Stimulated activated CD4-positive, alpha-beta T cell treated with anti-CD3 and anti-CD28 coated beads, TNF-alpha, amount 100 ng/mL, for 48 hours (primary cell): ENCODE measurements at places on chromosomes 11 and 22.

DNA sequence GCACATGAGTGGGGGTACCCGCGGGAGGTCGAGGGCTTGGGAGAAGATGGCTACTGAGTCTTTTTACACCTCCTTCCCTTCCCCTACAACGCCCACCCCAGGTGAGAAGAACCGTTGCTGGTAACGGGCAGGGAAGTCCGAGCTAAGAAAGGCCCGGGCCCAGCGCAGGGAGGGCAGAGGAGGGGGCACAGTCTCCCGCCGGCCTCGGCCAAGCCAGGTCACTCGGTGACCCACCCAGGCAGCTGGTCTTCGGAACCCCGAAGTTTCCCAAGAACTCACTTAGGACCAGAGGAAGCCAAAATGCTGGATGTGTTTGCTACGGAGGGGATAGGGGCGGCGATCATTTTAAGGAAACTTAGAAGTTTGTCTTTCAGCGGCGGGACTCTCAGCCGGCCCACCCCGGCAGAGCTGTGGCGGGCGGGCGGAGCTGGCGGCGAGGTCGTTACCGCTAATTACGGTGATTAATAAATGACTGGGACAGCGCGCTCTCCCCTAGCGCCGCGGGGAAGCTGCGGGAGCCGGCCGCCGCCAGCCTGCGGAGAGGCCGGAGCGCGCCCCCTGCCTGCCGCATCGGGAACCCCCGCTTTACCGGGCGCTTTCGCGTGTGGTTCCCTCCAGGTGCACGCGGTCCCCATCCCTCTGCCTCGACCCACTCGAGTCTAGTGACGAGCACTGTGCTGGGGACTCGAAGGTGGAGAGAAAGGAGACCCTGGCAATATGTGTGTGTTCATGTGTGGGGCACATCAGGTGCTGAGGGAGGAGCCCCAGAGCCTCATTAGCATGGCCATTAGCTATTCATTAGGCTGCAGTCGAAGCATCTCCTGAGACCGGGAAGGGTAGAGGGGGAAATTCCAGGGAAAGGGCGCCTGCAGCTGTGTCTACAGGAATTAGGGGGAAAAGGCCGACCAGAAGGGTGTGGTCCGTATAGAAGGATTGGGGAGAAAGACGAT is 945 bp downstream of the ROBO3 start:
- peak; percentile 28 for DNase-seq

DNA sequence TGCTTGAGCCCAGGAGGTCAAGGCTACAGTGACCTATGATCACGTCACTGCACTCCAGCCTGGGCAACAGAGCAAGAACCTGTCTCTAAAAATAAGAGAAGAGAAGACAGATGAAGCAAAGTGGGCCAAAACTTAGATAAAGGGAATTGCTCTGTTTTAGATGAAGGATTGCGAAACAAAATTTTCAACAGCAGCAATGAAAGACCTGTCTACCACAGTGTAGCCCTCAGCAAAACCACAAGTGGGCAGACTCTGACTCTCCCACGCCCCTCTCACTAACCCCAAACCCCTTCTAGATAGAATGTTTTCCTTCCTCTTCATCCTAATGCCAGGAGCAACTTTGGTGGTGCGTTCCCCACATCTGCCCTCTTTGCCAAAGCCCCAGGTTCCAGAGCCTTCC is 105.6 kb upstream of the ALDH3B2 start:
- DNase-seq, result no peak

DNA sequence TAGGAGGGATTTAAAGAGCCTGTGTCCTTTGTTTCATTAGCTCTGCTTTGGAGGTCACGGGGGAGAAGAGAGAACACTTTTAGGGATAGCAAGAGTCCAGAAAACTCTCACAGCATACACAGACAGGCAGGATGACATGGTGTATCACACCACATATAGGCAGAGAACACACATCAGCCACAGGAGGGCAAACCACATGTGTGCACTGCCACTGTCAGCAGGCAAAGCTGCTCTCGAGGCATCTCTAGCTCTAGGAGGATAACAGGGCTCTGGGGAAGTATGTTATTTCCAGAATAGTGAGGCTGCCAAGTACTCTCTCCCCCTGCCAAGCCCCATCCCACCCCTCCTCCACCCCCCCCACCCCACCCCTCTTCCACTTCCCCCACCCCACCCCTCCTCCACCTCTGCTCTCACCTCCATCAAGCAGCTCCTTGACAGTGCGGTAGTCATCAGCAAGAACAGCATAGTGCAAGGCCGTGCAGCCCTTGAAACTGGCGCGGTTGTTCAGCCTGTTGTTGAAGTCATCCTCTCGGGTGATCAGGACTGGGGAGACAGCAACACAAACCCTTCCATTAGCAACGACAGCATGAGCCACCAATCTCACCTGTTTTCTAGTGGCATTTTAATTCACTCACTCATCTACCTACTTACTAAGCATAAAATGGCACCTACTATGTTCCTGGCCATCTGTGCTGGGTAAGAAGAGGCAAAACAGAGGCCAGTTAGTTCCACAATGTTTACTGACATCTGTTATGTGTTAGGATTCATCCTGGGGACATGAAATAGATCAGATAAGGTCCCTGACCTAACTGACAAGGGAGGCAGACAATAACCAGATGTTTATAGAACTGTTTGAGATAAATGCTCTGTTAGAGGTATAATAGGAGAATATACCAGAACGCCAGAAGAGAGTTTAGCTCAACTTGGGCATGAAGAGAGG is 75.6 kb downstream of the CLPB start:
- no peak for DNase-seq

DNA sequence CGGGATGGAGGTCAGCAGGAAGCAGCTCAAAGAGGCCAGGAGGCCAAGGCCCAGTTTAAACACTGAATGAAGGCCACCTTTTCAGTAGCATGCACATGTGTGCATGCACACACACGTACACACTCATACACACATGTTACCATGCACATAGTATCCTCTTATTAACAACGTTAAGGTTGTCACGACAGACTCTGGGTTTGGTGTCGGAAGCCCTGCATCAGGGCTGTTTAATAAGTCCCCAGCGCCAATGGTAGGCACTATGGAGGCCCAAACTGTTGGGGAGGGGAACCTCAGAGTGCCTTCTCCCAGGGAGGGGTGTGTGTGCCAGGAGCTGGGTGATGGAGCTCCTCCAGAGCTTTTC is 39.5 kb upstream of the ADA2 start:
- DNase-seq, result no peak

DNA sequence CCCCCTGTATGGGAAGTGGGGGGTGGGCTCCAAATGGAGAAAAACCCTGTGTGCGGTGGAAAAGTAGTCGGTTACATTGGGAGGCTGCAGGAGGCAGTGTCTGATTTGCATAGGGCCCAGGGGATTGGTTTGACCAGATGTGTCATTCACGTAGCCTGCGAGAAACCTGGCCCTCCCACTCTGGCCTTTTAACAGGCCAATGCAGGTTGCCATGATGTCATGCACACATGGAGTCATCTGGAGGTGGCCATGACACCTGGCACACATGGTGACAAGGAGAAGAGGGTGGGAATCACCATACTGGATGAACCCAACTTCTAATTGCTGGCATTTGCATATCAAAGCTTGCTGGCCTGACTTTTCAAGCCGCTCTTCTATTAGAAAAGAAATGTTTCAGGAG is 50.6 kb downstream of the FAM181B start:
- DNase-seq, result no peak

DNA sequence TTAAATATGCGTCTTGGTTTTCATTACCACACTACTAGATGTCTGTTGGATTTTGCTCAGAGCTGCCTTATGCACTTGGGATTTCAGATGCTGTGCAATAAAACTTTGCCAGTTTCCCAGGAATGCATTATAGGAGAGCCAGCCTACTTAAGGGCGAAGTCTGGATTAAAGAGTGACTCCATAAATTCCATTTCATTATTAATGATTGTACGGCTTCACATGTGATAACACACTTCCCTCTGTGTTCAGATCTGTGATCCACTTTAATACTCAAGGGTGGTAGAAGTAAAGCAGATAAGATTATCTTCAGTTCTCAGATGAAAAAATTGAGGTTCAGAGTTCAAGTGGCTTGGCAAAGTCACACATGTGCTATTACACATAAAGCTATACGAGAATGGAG is 110.2 kb downstream of the C11orf91 start:
- DNase-seq, result no peak

GRCh38 chr11:127818625-127819024 is 768.7 kb downstream of the ETS1 start:
- no peak for DNase-seq

- DNase-seq, result no peak
These were observed 2.4 kb downstream of the FADS1 start for GRCh38 chr11:61814247-61814957.

GRCh38 chr11:116976941-116977570 is 121.2 kb downstream of the SIK3 start:
- no peak for DNase-seq

- DNase-seq, result peak; percentile 70
These were observed at the start of gene PDE3B for GRCh38 chr11:14643697-14644225. Gene PDE3B (plus strand): TSS chr11:14643804. CDS start chr11:14644076, 272 bp downstream.

DNA sequence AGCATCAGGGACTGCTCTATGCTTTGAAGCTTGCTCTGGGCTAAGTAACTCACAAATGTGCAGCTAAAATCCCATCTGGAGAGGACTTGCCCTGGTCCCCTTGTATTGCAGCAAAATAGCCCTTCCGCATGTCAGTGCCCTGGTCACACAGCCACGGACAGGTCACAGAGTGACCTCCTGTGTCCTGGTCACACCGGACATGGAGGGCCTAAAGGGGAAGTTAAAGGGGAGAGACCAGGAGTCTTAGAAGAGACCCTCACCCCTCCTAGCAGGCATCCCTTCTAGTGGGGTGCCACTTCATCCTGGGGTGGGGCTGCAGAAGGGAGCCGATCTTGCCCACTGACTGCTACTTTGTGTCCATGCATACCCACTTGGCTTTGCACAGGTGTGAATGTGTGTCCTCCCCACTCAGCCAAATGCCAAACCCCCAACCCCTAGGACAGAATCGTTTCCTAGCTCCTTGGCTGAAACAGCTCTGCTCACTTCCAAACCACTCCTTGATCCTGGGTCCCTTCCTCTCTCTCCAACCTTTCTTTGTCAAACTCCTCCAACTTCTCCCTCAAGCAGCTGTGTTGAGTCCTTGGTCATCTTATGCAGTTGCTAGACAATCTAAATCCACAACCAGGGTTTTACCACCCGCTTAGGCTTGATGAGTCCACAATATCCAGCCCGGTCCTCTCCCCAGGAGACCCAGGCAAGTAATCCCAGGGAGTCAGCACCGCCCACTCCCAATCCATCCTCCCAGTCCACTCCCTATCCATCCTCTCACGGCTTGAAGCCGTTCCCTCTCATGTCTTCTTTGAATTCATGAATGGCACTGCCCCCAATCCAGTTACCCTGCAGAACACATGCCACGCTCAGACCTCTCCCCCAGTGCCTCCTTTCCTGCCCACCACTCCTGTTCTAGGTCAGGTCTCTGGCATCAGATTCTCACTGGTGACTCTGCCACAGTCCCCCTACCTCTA is 3.3 kb upstream of the FXYD6 start:
- no peak for DNase-seq

DNA sequence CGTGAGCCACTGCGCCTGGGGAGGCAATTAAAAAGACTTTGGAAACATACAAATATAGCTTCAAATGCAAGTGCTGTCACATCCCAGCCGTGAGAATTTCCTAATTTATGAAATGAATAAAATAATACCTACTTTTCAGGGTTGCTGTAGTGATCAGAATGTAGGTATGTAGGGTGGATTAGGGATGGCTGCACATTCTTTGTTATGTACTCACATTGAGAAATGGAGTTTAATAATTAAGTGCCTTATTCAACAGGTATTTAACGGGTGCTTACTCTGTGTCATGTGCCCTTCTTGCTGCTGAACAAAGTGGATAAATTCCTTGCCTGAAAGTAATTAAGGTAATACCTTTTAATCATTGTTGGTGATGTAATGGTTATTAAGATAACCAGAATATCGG is 37.0 kb downstream of the MMP7 start:
- DNase-seq, result no peak

DNA sequence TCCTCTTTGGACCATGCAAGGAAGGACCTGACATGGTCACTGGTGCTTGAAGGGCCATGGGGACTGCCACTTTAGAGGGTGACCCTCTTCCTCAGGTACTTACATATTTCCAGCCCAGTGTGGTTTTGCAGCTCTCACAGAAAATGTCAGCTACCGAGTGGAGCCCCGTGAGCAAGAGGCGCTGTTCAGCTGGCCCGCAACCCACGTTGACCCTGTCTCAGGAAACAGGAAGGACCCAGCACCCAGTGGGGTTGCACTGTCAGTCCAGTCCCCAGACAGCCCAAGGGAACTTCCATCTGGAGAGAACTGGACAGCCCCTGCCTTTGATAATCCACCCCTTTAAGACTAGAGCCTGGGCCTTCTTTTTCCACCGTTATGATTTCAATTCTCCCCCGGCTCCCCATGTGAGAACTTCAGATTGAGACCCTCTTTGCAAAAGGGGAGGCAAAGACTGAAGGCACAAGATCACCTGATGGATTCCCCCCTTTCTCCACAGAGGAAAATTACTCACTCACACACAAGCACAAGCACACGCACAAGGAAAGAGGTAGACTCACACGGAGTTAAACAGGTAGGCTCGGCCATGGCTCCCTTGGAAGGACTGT is 3.4 kb downstream of the YPEL4 start:
- no peak for DNase-seq

DNA sequence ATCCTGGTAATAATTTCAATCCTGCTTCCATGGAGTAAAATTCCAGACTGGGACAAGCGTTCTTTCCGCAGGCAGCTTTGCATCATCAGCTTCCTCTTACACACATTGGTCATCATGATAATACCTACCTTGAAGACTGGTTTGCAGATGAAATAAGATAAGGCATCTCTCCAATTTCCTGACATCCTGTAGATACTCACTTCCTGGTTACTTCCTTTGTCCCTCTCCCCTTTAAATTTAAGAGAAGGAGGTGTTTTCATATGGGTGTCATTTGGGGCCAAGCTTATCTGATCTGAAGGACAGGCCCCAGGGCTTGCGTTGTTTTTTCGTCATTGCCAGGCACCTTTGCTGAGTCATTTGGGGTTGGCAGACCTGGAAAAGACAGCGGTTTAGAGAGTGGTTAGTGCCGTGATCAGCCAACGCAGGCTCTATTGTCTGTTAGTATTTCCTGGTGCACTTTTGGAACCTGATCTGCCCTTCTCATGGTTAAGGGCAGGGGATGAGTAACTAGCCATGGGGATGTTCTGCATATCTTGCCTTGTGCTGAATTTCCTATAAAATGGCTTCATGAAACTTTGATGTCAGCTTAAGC is 24.1 kb downstream of the GRAMD1B start:
- DNase-seq, result peak; percentile 81

GRCh38 chr11:82557274-82557673 is 176.4 kb downstream of the FAM181B start:
- DNase-seq, result no peak
